ENCODE measurements at places on chromosomes 1 and 21.
A peak's percentile ranks its signal among the peaks of the same experiment; 100 is the strongest.

GRCh38 chr1:14141656-14142055 is 441.7 kb downstream of the PRDM2 start:
- no peak for DNase-seq

- no peak for DNase-seq
Observed at GRCh38 chr1:26790551-26790953, 2.8 kb downstream of the PIGV start.

DNA sequence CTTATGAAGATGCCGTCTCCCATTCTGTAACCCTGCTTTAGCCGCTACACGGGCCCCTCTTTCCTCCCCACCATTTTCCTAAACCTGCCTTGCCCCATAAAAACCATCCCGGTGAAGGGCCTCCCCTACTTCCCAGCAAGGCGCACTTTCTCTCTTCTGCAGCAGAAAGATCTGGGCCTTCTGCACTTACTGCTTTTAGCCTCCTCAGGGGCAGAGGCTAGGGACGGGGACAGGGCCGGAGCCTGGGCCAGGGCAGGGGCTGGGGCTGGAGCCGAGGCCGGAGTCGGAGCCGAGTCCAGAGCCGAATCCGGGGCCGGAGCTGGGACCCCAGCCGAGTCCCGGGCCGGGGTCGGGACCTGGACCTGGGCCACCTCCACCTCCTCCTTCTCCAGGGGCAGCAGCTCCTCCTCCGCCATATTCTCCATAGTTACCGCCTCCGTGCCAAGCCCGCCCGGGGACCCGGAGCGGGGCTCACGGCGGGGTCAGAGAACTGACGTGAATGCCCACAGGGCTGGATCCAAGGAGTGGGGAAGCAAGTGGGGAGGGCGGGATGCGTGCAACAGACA is 382 bp downstream of the TRMT1L start:
- DNase-seq, result peak; percentile 43

DNA sequence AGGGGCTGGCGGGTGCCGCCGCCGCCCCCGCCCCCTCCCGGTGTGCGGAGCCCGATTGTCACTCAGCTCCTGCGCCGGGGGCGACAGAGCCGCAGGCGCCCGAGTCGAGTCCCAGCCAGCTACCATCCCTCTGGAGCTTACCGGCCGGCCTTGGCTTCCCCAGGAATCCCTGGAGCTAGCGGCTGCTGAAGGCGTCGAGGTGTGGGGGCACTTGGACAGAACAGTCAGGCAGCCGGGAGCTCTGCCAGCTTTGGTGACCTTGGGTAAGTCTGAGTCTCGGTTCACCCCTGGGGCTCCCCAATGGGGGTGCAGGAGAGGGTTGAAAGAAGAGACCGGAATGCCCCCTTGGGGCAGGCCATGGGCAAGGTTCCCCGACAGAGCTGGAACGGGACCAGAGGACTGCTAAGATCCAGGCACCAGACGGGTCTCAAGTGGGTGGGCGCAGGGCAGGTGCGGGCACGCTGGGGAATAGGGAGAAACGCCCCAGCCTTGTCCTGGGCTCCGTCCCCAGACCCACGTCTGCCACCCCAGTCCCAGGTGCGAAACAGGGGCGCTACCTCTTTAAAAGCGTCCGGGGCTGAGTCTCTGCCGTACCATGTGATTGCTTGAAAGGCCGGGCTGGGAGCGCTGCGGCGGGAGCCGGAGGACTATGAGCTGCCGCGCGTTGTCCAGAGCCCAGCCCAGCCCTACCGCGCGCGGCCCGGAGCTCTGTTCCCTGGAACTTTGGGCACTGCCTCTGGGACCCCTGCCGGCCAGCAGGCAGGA is at the start of gene ADORA1:
ADORA1 (plus strand) TSS at position 61 of the 765 bp plus-strand sequence. CDS start 1,116 bp downstream, outside the sequence.
- peak; percentile 84 for DNase-seq

- DNase-seq, result no peak
Observed at GRCh38 chr21:33780631-33781030, 135.0 kb downstream of the ATP5PO start.
